ENCODE measurements at places on chromosomes 1 and 21.
A peak's percentile ranks its signal among the peaks of the same experiment; 100 is the strongest.

- no peak for DNase-seq
Measured at GRCh38 chr1:98021126-98021525, 100.3 kb upstream of the DPYD start.

- no peak for DNase-seq
Measured at GRCh38 chr1:97572561-97572960, 348.3 kb downstream of the DPYD start.

DNA sequence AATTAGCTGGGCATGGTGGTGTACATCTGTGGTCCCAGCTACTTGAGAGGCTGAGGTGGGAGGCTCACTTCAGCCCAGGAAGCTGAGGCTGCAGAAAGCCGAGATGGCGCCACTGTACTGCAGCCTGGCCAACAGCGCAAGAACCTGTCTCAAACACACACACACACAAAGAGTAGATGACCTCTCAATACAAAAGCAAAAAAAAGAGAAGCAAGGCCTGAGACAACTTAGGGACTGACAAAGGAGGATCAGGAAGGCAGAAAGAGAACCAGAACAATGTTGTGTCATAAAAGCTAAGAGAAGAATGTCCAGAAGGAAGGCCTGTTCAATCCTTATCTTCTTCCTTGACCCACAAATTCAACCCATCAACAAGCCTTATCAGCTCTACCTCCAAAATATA is 18.5 kb downstream of the WASF2 start:
- DNase-seq: no peak

GRCh38 chr1:231020139-231020601 is 19.9 kb downstream of the FAM89A start:
- no peak for DNase-seq

GRCh38 chr1:14923727-14924452 is 229.7 kb upstream of the TMEM51 start:
- DNase-seq: no peak

DNA sequence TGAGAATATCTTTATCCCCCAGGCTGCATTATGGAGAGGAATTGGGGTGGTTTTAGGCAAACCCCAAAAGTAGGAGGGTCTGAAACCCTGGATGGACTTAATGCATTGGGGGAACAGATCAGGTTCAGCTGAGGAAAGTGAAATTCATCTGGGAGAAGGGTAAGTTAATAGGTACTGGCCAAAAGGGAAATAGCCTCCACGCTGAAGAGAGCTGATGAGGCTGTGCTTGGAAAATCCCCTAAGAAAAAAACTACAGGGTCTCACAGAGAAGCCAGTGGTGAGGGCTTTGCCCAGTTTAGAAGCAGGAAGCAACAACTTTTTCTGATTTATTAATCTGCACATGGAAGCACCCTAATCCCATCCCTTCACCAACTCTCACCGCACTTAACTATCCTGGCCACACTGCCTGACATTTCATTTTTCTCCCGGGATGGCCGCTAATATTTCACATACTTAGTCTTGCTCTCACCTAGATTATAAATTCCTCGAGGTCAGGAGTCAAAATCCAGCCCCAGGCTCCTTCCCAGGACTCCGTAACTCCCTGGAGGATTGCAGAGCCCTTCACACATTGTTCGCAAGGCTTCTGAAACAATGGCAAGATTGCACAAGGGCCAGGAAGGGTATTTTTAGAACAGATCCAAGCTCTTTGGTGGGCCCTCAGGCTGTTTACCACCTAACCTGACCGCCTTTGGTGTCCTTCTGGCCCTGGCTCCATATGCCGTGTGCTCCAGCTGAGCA is 60.9 kb upstream of the TARBP1 start:
- DNase-seq: no peak

- no peak for DNase-seq
Measured at GRCh38 chr1:111747282-111747734, 8.1 kb upstream of the INKA2 start.

DNA sequence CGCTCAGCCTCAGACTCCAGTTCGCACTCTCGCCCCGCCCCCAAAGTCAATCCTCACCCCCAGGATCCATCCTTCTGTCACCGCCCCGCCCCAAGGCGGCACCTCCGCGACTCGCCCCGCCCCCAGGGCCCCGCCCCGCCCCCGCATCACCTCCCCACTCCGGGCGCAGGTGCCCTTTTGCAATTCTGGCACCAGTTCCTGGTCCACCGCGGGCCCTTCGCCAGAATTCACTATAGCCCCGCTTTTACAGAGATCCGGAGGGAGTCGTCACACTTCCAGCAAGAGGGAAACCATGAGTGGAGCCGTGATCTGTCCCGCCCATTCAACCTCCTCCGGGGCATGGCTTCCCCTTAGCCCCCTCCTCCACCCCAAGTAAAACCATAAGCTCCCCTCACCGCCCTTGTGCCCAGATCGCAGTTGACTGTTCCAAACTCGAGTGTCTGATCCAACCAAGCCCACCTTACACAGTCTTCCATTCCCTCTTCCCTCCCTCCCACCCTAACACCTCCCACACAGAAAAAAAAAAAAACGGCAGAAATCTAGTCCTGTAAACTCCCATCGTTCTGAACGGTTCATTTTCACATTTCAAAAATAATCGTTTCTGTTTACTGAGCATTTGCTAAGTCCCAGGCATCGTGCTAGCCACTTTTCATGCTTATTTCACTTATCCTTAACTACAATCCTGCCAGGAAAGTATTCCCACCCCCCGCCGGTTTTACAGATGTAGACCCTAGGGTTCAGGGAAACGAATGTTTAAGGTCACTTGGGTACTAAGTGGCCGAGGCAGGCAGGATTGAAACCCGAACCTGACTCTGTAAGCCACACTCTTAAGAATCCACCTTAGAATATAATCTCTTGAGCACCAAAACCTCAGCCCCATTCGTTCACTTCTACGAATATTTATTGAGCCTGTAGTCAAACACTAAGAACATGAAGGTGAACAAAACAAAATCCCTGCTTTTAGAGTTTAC is 1.3 kb upstream of the DNAJC16 start:
- DNase-seq: peak; percentile 100

GRCh38 chr1:234658138-234658537 is 48.2 kb upstream of the IRF2BP2 start:
- peak; percentile 76 for DNase-seq

DNA sequence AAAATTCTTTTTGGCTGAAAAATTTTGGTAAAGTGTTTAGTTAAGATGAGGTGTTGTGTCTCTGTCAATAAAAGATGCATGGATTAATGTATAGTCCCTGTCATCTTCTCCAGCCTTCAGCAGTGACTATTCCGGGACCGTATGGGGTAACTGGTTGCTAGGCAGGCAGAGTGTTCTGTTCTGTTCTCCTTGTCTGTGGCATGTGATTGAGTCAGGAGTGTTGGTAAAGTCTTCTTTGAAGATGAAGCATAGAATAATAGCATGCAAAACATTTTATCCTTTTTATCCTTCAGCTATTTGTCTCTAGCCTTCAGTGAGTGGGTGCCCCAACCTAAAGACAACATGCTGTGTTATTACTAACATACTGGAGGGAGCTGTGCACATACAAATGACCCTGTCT is 74.6 kb downstream of the RGL1 start:
- DNase-seq: no peak

DNA sequence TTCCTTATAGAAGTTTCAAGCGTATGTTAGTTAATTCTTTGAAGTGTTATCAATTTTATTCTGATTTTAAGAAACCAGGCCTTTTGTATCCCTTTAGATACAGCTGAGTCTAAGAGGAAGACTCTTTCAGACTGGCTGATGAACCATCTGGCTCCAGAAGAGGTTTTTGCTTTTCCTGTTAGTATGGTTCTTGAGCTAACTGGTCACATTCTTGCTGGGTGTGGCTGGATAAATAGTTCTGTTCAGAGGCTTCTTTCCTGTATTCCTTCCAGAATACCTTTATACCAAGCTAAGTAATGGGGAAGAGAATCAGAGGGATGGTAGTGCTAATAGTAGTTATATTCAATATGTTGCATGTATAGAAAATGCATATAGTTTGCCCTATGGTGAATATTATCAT is 12.4 kb downstream of the HS2ST1 start:
- no peak for DNase-seq

GRCh38 chr1:201461645-201462441 is 7.1 kb downstream of the PHLDA3 start:
- peak; percentile 92 for DNase-seq
